ENCODE measurements at places on chromosomes 13 and 19.

DNA sequence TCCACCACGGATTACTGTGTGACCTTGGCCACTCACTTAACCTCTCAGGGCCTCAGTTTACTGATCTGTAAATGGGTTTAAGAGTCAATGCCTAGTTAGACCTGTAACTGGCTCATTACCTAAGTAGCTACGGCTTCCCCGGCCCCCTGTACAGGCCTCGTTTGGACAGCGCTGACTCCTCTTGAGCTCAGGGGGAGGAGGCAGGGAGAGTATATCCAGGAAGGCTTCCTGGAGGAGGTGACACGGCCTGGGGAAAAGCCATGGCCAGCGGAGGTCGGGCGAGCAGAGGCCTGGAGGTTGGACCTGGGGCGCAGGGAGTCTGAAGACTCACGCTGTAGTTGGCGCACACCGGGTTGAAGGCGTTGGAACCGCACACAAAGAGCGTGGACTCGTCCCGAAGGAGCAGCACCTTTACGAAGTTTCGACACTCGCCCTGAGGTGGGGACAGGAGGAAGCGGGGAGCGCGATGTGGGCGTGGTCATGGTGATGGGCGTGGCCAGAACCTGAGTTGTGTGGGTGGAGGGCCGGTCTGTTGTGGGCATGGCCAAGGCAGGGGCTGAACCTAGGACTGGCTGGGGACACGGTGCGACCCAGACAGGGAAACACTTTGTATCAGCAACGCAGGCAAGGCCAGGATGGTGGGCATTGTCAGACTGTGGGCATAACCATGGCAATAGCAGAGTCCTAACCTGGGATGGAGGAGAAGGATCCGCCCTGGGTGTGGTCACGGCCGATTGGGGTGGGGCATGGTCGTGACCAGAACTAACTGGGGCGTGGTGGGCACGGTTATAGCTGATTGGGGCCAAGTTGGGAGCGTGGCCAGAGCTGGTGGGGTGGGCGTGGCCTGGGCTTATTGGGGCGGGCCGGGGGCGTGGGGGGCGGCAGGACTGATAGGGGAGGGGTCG lies 3.6 kb downstream of the SEMA6B start:
- H3K27me3 ChIP-seq, result no peaks in the 10 kb centered on the region
- no peaks in the 10 kb centered on the region for H3K36me3 ChIP-seq
- H3K27ac ChIP-seq, result no peak overlapping the region
- H3K4me3 ChIP-seq, result no peak overlapping the region
- no peaks in the 10 kb centered on the region for H3K4me1 ChIP-seq

GRCh38 chr19:57437931-57438330 lies 2.8 kb downstream of the ZNF749 start:
- no peak overlapping the region for H3K4me3 ChIP-seq
- no peak overlapping the region for H3K27ac ChIP-seq
- no peak for DNase-seq
- peaks cover 15% of the 10 kb centered on the region for H3K4me1 ChIP-seq

DNA sequence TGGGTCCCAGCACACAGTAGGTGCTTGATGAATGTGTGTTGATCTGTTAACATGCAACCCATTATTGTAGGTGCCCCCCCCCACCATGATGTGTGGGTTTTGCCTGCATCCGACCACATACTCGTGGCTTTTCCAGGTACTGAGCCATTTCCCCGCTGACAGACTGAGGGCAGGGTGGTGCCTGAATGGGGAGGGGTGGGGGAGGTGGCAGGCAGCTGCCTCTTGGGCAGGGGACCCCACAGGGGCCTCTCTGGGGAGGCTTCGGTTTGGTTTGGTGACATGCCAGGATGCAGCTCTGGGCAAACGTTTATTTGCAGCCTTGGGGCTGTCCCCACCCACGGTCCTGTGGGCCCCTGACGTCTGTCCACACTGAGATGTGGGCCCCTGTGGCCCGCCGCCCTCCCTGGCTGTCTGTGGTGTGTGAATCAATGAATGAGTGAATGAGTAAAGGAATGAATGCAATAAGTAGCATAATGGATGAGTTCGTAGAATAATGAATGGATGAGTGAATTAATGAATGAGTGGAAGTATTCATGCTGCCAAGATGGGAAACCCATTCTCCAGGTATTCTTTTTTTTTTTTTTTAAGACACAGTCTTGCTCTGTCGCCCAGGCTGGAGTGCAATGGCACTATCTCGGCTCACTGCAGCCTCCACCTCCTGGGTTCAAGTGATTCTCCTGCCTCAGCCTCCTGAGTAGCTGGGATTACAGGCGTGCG lies 9.0 kb upstream of the JUND start:
- H3K36me3 ChIP-seq, result no peaks in the 10 kb centered on the region
- peaks cover 52% of the 10 kb centered on the region for H3K4me1 ChIP-seq
- peak; percentile 87 for DNase-seq
- H3K27ac ChIP-seq, result peak overlapping the region; percentile 99

- no peak for DNase-seq
- H3K27ac ChIP-seq, result no peak overlapping the region
- H3K36me3 ChIP-seq, result no peaks in the 10 kb centered on the region
- no peaks in the 10 kb centered on the region for H3K4me1 ChIP-seq
- no peak overlapping the region for H3K4me3 ChIP-seq
These were observed 344.5 kb upstream of the TMTC4 start for GRCh38 chr13:101019126-101019525.

GRCh38 chr13:36787181-36787580 lies 31.8 kb upstream of the RFXAP start:
- H3K36me3 ChIP-seq, result no peaks in the 10 kb centered on the region
- DNase-seq, result no peak
- no peak overlapping the region for H3K4me3 ChIP-seq
- no peaks in the 10 kb centered on the region for H3K27me3 ChIP-seq
- H3K4me1 ChIP-seq, result no peaks in the 10 kb centered on the region

GRCh38 chr13:101545521-101545920 lies 93.0 kb downstream of the ITGBL1 start:
- H3K27me3 ChIP-seq, result no peaks in the 10 kb centered on the region
- H3K36me3 ChIP-seq, result no peaks in the 10 kb centered on the region
- H3K4me1 ChIP-seq, result no peaks in the 10 kb centered on the region
- no peak for DNase-seq
- no peak overlapping the region for H3K27ac ChIP-seq

- DNase-seq, result no peak
- H3K27ac ChIP-seq, result no peak overlapping the region
- no peaks in the 10 kb centered on the region for H3K36me3 ChIP-seq
- H3K4me3 ChIP-seq, result no peak overlapping the region
- no peaks in the 10 kb centered on the region for H3K4me1 ChIP-seq
These were observed 806.8 kb upstream of the SLITRK5 start for GRCh38 chr13:86864376-86864775.

DNA sequence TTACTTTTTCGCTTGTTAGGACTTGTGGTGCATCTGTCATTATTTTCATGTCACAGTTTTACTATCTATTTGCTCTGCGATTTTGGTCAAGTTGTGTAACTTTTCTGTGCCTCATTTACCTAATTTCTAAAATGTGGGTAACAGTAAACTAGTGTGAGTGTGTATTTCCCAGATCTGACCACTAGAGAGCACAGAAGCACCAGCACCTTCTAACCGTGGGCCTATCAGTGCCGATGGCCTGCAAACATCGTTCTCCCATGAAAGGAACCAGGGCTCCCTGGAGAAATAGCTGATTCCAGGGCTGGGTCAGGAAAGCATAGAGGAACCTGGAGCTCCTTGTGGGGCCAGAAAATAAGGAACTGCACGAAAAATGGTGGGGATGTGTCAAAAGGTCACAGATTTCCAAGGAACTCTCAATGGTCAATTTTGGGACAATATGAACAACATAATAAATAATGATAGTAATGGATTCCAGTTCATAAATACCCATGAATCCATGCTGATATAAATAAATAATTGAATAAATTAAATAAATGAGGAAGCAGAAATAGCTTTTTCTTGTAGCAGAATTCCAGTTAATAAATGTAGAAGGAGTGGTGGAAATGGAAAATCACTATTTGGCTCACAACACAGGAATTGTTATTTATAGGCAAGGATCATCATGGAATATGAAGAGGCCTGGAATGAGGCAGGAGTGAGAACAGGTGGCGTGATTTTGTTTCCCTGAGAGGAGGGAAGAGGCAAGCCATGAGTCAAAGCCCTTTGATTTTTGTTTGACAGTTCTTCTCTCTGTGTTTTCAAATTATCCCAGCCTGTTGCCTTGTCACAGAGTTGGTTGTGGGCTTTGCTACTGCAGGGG lies 31.1 kb downstream of the CEACAM8 start:
- no peaks in the 10 kb centered on the region for H3K36me3 ChIP-seq
- DNase-seq, result no peak
- H3K27ac ChIP-seq, result no peak overlapping the region
- no peak overlapping the region for H3K4me3 ChIP-seq
- no peaks in the 10 kb centered on the region for H3K27me3 ChIP-seq

- no peak overlapping the region for H3K27ac ChIP-seq
- H3K4me3 ChIP-seq, result no peak overlapping the region
- no peak for DNase-seq
- H3K4me1 ChIP-seq, result no peaks in the 10 kb centered on the region
These were observed 85.9 kb downstream of the MBNL2 start for GRCh38 chr13:97307882-97308624.

DNA sequence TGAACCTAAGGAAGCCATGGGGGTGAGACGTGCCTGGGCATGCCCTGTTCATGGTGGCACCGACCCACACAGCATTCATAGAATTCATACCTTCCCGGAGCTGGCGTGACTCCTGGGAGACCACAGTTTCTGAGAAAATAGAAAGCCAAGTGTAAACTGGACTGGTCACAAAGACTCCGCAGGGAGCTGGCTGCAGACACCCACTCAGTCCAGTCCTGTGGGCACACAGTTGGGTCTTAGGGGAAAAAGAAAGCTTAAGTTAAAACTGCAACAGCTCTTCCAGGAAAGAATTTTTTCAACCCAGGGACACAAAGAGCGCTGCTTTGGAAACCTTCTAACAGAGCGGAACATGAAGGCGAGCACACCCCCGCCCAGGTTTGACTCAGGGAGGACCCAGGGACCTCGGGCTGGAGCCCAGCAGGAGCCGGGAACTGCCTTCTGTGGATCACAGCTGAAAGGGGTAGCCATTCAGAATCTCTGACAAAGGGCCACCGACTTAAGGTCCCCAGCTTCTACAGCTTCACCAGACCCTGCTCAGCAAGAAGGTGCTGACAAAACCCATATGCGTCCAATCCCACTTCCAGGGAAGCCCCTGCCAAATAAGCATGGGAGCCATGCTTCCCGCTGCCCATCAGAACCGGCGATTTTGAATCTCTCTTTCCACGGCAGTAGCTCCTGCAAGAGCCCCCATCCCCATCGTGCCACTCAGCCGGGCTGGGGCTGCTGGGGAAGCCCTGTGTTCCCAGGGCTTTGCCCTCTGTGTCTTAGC lies 183.7 kb downstream of the COL4A1 start:
- no peak overlapping the region for H3K4me3 ChIP-seq
- H3K27ac ChIP-seq, result no peak overlapping the region
- peaks cover 6% of the 10 kb centered on the region for H3K27me3 ChIP-seq
- no peak for DNase-seq
- no peaks in the 10 kb centered on the region for H3K36me3 ChIP-seq
- H3K4me1 ChIP-seq, result no peaks in the 10 kb centered on the region

DNA sequence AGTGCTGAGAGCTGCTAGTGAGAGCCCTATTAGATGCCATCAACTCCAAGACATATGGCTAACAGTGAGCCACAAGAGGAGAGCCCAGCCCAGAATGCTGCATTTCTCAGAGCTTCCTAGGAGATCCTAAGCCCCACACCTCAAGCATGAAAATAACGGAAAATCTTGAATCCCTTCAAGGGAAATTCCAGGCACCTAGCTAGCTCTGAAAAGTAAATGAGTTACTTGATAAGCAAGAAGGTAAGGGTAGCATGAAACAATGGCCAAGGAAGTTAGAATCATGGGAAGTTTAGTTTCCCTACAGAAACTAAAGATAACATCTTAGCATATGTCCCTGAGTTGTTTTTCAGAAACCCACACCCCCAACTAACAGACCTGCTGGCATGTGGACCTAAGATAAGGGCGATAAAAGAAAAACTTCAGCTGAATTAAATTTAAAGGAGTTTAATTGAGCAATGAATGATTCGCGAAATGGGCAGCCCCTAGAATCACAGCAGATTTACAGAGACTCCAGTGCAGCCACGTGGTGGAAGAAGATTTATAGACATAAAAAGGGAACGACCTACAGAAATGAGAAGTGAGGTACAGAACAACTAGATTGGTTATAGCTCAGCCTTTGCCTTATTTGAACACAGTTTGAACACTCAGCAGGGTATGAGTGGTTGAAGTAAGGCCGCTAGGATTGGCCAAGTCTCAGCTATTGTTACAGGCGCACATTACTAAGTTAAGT lies 301.3 kb upstream of the DACH1 start:
- no peak overlapping the region for H3K27ac ChIP-seq
- no peaks in the 10 kb centered on the region for H3K4me1 ChIP-seq
- H3K27me3 ChIP-seq, result no peaks in the 10 kb centered on the region
- H3K4me3 ChIP-seq, result no peak overlapping the region
- DNase-seq, result no peak

- DNase-seq, result no peak
- no peak overlapping the region for H3K27ac ChIP-seq
- no peak overlapping the region for H3K4me3 ChIP-seq
- no peaks in the 10 kb centered on the region for H3K27me3 ChIP-seq
These were observed 763.6 kb upstream of the SLITRK6 start for GRCh38 chr13:86562866-86563265.

DNA sequence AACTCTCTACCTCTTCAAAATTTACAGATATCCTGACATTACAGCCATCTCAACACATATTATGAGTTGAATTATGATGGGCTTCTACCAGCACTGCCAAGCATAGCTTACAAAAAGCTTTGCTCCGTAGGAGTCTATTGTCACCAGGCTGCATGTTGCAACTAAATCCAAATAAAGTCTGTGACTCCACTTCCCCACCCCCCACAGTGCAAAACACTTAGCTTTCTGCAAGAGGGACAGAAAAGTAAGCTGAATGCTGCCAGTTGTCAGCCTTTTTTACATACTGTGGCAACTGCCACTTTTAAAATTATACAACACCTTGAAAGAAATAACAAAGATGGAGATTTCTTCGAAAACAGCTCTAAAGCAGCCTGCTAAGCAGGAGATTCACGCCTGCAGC lies 189.1 kb downstream of the FGF14 start:
- H3K27ac ChIP-seq, result no peak overlapping the region
- no peak for DNase-seq
- H3K4me3 ChIP-seq, result no peak overlapping the region

GRCh38 chr19:9673912-9674662 lies 813 bp downstream of the ZNF562 start:
- no peaks in the 10 kb centered on the region for H3K27me3 ChIP-seq
- H3K27ac ChIP-seq, result peak overlapping the region; percentile 93
- peak overlapping the region; percentile 99 for H3K4me3 ChIP-seq
- H3K36me3 ChIP-seq, result peaks cover 9% of the 10 kb centered on the region
